ENCODE measurements at places on chromosomes 5 and 9. TPM values are rescaled to one million over a fixed set of nuclear protein-coding genes. Genes with fewer than 3 reads are reported as not detected.

DNA sequence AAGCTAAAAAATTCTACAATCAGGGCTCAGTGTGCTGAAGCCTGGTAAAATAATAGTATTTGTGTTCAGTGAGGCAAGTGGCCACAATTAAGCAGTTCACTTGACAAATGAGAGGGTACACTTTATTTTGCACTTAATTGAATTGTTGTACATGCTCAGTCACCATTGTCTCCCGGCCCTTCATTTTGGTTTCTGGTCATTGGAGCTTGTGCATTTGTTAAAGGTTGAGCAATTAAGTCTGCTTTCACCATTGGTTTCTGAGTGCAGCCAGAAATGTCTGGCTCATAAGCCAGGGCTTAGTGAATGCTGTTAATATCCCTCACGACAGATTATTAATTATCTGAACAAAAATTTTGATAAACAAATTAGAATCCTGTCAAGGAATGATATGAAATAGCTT, 89.6 kb downstream of the PRDM6 start:
- DNase-seq: no peak
- no peaks in the 10 kb centered on the region for H3K27me3 ChIP-seq
- no peak overlapping the region for H3K4me3 ChIP-seq
- no peaks in the 10 kb centered on the region for H3K36me3 ChIP-seq
- H3K4me1 ChIP-seq: no peaks in the 10 kb centered on the region
- H3K27ac ChIP-seq: no peak overlapping the region

DNA sequence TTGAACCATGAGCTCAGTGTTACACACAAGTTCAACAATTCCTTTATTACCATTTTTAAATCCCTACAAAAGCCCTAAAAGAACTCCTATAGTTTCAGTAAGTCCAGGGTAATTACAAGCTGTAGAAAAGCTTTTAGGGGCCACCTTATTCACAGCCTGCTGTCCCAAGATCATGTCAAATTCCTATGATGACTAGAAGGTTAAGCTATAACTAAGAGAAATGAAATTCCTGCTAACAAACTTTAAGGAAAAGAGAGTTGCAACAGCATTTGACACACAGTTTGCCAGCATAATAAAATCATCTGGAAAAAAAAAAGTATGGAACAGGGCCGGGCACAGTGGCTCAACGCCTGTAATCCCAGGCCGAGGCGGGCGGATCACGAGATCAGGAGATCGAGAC, 31.5 kb downstream of the TMEM245 start:
- H3K27me3 ChIP-seq: no peaks in the 10 kb centered on the region
- H3K4me3 ChIP-seq: no peak overlapping the region
- H3K36me3 ChIP-seq: peaks cover 3% of the 10 kb centered on the region
- H3K27ac ChIP-seq: no peak overlapping the region
- DNase-seq: no peak

Gene RGMB
- 5.2 TPM for polyA plus RNA-seq

DNA sequence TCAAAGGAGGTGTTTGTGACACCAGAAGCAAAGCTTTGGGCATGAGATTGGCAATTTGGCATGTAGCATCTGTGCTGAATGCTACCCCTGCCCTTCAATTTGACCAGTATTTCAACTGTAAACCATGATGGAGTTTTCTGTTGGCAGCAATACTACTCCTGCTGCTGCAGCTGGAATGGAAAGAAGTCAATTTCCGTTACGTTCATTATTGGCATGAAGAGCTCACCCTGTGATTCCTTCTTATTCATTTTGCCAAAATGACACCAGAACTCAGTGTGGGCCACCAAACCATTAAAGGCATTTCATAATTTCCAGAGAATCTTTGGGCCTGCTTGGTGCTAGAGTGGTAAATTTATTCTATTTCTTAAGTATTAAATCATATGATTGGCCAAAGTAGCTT, 433.1 kb upstream of the DMAC1 start:
- H3K27me3 ChIP-seq: no peaks in the 10 kb centered on the region
- H3K4me3 ChIP-seq: no peak overlapping the region
- H3K27ac ChIP-seq: no peak overlapping the region
- no peaks in the 10 kb centered on the region for H3K4me1 ChIP-seq
- DNase-seq: no peak

Gene TMEFF1
- not detected for polyA plus RNA-seq

GRCh38 chr9:93025736-93026135, 32.8 kb upstream of the SUSD3 start:
- H3K27ac ChIP-seq: no peak overlapping the region
- no peak for DNase-seq
- no peaks in the 10 kb centered on the region for H3K36me3 ChIP-seq
- H3K4me1 ChIP-seq: no peaks in the 10 kb centered on the region
- no peaks in the 10 kb centered on the region for H3K27me3 ChIP-seq
- H3K4me3 ChIP-seq: no peak overlapping the region
